NCI-H1930 (cell line): ENCODE measurements at places on chromosomes 1 and 21.

GRCh38 chr1:112251766-112252506 lies 144.1 kb upstream of the CTTNBP2NL start:
- DNase-seq: no peak

- no peak for DNase-seq
These were observed 76.0 kb downstream of the DDR2 start for GRCh38 chr1:162708286-162708685.

DNA sequence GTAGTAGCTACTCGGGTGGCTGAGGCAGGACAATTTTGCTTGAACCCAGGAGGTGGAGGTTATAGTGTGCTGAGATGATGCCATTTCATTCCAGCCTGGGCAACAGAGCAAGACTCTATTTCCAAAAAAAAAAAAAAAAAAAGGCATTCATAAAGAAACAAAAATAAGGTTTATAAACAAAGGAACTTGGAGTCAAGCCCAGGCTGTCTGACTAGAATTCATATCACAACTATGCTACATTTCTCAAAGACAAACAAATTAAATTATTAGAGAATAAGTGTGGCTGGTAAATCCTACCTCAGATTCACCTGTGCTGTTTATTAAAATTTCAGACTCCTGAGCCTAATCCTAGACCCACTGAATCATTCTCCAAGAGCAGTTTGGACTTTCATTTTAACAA lies 4.2 kb downstream of the GCLM start:
- no peak for DNase-seq

DNA sequence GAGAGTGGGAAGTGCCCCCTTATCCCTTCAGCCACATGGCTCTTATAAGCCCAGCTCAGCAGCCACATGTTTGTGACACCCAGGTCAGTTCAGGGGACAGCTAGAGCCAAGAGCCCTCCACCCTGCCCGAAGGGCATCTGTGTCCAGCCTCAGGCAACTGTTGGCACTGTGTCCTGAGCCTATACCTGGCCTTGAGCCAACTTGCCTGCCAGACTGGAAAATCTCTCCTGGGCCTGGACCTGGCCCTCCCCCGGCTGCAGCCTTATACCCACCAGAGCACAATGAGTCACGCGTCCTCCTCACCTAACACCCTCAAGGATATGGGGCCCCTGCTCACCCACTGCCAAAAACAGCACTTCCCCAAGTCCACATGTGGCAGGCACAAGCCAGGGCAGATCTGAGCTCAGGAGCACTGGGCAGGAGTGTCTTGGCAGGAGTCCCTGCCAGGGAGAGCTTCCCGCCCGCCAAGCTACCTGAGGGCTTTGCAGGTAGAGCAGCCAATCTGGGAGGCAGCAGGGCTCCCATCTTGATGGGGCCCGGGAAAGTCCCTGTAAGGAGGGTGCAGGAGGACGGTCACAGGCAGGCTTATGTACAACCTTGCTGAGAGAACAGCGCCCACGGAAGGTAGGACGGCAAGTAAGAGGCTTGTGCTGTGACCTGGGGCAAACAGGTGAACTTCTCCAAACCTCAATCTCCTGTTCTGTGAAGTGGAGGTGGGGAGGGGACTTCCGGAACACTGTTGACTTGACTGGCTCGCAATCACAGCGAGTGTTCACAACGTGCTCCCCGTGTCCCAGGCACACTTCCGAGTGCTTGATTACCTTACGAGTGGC lies 19.8 kb upstream of the HSPG2 start:
- DNase-seq: no peak

DNA sequence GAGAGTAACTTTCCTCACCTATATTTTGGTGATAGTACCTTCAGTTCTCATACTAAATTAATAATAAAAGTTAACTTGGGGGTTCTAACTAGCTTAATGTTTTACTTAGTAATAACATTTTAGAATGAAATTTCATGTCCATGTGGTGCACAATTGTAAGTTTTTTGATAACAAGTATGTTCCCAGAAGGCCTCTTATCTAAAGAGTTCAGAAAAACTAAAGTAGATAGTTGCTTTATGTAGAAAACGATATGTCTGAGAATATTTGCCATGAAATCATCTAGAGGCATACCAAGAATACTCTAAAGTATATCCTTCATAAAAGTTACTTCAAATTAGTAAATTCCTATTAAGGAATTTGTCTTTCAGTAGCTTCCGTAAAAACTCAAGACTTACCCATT lies 10.2 kb upstream of the ADCY10 start:
- no peak for DNase-seq

GRCh38 chr1:55039342-55040082 lies at the start of gene PCSK9:
PCSK9 (plus strand) TSS chr1:55039548; CDS start chr1:55039838, 290 bp downstream.
- DNase-seq: no peak

DNA sequence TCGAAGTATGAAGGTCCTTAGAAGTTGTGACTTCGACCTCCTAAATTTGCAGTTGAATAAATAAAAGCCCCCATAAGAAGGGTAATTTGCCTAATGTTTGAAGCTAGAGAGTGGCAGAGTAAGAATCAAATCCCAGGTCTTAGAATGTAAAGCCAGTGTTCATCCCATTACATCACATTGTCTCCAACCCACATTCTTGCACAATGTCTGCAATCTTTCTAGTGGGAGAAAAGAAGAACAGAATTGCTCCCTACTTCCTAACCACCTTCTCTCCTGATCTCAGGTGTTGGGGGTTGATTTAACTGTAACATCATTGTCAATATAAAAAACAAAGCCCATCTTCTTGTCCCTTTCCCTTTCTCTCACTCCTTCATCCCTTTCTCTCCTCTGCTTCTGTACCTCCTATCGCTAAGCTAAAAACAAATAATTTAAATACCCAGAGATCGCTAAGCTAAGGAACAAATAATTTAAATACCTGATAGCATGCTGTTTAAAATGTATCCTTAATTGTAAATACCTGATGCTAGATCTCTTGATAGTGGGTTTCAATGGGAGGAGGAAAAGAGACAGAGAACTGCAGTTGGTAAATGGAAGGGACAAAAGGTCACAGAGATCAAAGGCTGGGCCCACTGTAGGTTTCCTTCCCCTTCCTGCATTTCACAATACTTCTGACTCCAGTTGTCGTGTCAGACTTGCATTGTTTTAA lies 32.1 kb upstream of the CCDC190 start:
- no peak for DNase-seq

DNA sequence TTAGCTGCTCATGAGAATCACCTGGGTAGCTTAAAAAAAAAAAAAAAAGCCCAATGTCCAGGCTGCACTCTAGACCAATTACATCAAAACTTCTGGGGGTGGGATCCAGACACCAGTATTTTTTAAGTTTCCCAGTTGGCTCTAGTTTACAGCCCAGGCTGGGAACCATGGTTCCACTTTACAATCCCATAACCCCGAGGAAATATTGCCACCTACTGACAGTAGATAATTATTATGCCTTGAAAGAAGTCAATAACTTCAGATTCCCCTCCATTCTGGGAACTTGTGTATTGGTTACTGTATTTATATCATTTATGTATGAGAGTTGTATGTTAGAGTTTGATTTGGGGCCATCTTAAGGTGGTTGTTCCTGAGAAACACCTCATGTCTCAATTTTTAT lies 100.2 kb downstream of the SPATA46 start:
- no peak for DNase-seq

GRCh38 chr1:32247983-32248889 lies 1.2 kb downstream of the FAM167B start:
- DNase-seq: peak; percentile 55

DNA sequence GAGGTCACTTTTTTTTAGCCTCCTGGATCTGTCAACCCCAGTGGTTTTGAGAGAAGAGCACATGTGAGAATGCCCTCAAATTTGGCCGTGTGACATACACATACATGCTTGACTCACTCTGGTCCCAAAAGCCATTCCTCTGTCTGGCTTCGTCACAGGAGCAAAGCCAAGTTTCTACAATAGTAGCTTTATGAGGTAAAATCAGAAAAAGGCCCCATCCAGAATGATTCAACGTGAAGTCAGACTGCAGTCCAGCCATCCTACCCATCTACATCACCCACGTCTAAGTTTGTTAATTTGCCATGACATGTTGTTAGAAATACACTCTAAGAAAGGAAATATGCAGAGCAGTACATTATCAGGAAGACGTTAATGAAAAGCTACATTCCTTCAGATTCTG lies 245.2 kb downstream of the SDCCAG8 start:
- DNase-seq: no peak
